Cortex of kidney (tissue), 1 donor: ENCODE measurements at places on chromosomes 4 and X.

DNA sequence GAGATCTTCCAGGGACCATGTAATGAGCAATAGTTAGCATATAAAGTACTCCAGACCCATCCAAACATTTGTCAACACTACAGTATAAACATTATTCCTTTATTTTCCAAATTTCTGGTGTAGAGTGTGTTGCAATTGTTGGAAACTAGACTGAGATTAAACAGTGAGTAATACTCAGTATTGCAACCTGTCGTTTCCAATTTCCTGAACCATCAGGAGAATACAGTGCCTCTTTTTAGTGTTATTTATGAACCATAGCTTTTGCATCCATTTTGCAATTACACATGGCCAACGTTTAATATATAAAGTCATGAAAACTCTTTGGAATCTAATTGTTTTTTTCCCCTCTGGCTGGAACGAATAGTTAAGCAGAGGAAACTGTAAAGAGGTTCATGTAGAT lies 58.3 kb upstream of the DHRSX start:
- DNase-seq = no peak

DNA sequence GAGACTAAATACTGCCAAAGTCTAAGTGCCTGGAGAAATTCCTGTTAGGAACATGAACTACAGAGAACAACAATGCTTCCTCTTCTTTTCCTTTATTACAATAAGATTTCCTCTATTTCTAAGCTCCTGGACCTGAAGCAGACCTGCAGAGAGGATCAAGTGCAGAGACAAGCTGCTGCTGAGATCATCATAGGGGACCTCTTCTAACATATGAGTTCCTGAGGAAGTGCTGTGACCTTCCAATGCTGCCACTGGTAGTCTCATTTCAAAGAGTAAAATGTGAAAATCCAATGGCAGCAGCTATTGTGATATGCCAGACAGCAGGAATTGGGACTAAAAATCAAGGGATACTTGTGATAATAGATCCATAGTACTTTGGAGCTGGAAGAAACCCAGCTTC lies 28.0 kb downstream of the CCNG2 start:
- DNase-seq = no peak

GRCh38 chrX:57900975-57901374 lies 9.3 kb downstream of the ZXDA start:
- DNase-seq = no peak

- no peak for DNase-seq
Measured at GRCh38 chr4:85402371-85402770, 72.6 kb upstream of the ARHGAP24 start.

DNA sequence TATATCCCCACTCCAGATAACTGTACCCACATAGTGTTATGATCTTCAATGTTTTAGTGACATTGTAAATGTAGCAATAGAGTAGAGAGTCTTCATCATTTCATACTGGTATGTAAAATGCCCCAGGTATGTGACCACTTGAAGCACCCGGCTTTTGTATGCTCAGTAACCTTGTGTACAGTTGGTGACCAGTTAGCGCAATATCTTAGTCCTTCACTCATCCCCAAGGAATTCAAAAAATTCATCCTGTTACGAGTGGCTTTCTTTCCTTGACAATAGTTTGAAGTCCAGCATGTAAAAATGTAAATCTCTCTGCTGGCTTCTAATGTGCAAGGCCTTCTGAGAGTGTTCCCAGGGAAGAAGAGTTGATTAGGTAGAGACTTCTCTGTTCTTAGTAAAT lies 145.6 kb downstream of the ARX start:
- no peak for DNase-seq

DNA sequence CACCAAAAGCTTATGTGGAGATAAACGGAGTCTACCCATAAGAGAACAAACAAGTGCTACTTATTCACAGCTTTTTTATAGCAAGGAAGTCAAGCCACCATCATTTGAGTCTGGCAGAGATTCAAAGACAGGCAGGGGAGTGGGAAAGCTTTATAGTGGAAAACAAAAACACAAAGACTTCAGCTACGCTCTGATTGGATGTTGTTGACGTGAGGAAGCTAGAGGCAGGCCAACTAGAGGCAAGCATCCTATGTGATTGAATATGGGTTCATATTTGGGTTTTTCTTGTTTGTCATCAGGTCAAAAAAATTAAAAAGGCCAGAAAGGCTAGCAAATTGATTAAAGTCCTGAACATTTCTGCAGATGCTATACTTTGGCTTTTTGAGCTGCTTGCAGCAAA lies 719 bp upstream of the TCEAL4 start:
- no peak for DNase-seq

- DNase-seq = no peak
Measured at GRCh38 chr4:123555807-123556273, 159.2 kb downstream of the SPRY1 start.

GRCh38 chr4:153564630-153565525 lies 98.7 kb downstream of the TMEM131L start:
- DNase-seq = no peak

GRCh38 chrX:111519215-111519614 lies 7.8 kb downstream of the SERTM2 start:
- DNase-seq = no peak

DNA sequence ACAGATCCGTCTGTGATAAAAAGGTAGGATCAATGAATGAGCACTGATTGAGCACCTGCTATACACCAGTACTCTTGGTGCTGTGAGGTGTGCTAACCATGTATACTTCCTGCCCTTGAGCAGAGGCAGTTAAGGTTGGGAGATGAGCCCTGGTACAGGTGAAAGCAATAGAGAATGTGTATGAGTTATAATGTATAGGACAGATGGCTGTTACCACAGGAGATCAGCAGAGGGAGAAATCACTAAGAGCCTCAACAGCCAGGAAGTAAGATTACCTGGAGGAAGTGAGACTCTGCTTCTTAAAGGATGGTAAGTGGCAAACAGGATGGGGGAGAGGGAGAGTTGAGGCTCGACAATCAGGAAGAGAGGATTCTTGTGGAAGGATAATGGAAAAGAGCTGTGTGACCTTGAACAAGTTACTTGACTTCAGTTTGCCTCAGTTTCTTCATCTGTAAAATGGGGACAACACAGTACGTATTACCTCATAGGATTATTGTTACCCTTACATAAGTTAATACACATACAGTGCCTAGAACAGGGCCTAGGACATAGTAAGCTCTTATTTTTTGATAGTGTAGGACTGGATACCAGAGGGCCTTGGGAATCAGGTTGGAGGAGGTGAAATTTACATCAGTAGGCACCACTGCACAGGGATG lies 9.1 kb downstream of the CXCR3 start:
- DNase-seq = no peak

- DNase-seq = no peak
Measured at GRCh38 chr4:101753721-101754120, 36.8 kb upstream of the BANK1 start.

DNA sequence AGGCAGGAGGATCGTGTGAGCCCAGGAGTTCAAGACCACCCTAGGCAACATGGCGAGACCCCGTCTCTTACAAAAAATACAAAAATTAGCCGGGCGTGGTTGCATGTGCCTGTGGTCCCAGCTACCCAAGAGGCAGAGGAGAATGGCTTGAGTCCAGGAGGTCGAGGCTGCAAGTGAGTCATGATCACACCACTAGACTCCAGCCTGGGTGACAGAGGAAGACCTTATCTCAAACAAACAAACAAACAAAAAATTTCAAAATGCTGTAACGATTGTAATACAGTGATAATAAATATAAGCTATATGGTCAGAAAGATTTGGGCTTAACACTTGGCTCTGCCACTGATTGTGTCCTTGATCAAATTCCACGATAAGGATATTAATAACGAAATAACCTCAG lies 24.2 kb downstream of the SLC25A4 start:
- DNase-seq = no peak

DNA sequence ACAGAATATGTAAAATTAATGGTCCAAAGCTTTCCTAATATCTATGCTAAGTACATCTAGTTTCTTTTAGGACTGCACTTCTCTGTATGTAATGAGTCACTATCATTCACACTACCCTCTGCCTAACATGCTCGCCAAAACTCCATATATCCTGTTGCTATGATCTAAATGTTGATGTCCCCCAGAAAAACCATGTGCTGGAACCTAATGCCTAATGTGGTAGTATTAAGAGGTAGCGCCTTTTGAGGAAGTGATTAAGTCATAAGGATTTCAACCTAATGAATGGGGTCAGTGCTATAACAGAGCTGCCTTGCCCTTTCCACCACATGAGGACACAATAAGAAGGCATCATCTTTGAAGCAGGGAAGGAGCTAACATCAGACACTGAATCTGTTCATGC lies 34.9 kb upstream of the NFKB1 start:
- DNase-seq = no peak

GRCh38 chr4:164847016-164847415 lies 30.0 kb upstream of the APELA start:
- no peak for DNase-seq

- DNase-seq = no peak
Measured at GRCh38 chr4:120071192-120071795, 4.6 kb upstream of the MAD2L1 start.
